ENCODE measurements at places on chromosomes 6 and 20.

DNA sequence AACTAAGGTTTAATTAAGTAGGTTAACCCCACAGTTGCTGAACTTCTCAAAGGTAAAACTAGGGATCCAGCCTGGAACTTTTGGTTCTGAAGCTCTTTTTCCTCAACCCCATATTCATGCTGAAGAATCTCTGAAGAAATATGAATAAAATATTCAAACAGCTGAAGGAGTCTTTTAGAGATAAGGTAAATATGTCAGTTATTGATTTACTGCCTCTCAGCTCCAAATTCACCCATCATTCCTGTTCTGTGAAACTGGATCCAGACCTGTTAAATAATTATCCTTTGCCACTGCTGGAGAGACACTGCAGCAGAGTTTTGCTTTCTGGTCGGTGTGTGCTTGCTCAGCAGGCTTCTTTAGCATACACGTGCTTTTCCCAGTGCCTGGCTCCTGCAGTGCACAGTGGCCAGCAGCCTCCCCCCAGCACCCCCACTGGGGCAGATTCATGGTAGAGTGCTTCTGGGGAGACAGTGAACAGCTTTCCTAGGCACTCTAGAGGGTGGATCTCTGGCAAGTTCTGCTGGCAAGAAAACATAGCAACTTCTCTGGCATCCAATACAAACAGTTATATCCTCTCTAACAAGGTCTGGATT, 62.0 kb upstream of the BCLAF1 start:
- no peak for DNase-seq

DNA sequence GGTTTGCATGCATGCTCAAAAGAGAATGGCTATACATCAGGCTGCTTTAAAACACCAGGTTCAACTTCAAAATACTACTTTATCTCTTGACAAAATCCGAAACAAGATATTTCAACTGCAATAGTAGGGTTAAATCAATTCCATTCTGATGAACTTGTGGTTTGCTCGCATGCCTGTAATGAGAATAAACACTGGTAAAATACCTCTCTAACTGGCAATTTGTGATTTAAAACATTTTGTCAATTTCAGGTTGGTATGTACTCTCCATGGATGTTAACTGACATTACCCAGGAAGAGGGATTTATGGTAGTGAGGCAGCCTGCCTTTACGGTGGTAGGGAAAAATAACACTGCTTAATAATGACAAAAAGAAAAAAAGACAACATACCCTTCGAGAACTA, 74.4 kb downstream of the MBOAT1 start:
- no peak for DNase-seq

GRCh38 chr20:7930343-7930742, 9.9 kb downstream of the HAO1 start:
- DNase-seq = no peak

DNA sequence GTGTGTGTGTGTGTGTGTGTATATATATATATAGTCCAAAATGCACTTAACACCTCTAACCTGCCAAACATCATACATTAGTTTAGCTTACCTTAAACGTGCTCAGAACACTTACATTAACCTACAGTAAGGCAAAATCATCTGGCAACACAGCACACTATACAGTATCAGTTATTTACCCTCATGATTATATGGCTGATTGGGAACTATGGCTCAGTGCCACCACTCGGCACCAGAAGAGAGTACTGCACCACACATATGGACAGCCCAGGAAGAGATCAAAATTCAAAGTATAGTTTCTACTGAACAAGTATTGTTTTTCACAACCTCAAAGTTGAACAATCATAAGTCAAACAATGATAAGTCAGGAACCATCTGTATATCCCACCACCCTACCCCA, 59.8 kb downstream of the FAXC start:
- no peak for DNase-seq

DNA sequence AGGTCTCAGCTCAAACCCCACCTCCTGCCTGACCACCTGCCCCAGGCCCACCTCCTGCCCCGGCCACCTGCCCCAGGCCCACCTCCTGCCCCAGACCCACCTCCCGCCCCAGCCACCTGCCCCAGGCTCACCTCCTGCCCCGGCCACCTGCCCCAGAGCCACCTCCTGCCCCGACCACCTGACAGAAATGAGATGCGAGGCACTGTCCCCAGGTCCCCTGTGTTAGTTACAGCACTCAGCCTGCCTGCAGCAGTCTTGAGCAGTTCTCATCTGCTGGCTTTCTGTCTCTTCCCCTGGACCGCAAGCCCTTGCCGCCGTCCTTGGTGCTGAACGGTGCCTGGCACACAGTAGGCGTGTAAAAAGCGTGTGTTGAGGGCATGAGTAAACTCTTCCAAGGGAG, 79.5 kb downstream of the CDH4 start:
- DNase-seq = no peak

- DNase-seq = no peak
Observed at GRCh38 chr20:60599381-60599780, 641.2 kb downstream of the CDH26 start.

DNA sequence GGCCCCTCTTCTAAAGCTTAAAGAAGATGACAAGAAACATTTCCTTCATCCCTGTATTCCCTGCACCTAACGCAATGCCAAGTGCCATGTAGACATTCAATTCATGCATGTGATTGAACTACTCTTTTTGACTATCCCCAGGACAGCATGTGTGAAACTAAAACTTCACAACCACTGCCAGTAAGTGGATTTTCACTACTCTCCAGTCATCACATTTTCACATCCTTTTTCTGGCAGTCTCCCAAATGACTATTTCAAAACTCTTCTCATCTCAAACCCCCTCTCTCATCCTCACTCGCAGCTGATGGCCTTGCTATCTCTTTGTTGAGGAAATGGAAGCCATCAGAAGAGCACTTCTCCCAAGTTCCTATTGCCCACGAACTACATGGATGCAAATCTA, 122.6 kb downstream of the OPRM1 start:
- no peak for DNase-seq

GRCh38 chr6:155248008-155249001, 15.5 kb upstream of the CLDN20 start:
- no peak for DNase-seq

GRCh38 chr20:57212534-57213276, 53.7 kb downstream of the BMP7 start:
- peak; percentile 86 for DNase-seq

DNA sequence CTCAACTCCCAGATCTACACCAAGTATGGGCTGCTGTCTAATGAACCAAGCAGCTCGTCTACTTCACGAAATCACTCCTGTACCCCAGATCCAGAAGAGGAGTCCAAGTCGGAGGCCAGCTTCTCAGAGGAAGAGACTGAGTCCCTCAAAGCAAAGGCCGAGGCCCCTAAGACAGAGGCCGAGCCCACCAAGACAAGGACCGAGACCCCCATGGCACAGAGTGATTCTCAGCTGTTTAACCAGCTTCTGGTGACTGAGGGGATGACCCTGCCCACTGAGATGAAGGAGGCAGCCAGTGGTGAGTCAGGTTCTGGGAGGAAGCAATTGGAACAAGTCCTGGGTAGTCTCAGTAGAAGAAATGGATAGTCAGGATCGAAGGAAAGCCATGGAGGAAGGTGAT, 5.8 kb downstream of the CUL9 start:
- no peak for DNase-seq

DNA sequence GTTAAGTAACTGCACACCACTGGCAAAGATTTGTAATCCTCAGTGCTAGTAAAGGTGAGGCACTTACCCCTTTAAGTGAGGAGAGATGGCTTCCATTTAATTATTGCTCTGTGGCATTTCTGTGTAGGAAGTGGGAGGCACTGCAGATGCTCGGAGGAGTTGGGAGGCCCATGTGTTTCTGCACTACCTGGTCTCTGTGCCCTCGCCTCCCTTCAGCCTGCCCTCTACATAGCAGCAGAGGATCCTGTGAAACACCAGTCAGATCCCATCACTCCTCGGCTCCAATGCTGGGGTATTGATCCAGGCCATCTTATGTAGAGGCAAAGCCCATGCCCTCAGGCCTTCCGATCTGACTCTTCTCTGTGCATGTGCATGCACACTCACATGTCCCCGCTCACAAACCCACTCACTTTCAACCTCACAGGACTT, 67.0 kb downstream of the SLX4IP start:
- no peak for DNase-seq

- no peak for DNase-seq
Observed at GRCh38 chr6:125748406-125749172, 843 bp upstream of the HEY2 start.

DNA sequence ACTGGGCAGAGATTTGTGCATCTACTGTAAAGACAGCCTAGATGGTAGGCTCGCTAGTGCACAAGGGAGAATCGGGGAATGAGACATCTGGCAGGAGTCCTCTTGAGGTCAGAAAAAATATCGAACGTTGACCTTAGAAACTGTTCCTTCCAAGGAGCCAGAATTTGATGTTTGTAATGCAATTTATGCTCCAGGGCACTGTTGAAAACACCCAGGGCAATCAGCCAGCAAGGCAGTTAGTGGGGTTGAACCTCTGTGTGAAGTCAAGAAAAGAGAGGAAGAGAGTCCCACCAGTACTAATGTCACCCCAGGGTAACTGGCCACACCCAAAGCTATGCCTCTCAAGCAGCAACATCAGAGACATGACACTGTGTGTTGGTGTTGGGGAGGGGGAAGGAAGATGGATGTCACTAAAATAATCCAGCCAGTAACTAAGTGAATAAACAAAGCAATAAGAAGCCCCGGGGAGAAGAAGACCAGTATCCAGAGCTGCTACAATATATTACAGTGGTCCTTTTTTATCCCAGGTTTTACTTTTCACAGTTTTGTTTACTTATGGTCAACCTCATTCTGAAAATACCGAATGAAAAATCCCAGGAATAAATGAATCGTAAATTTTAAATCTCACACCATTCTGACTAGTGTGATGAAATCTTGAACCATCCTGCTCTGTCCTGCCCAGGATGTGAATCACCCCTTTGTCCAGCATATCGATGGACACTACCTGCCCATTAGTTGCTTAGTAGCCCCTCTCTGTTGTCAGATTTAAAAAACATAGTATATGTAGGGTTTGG, 32.9 kb upstream of the PDE10A start:
- no peak for DNase-seq

DNA sequence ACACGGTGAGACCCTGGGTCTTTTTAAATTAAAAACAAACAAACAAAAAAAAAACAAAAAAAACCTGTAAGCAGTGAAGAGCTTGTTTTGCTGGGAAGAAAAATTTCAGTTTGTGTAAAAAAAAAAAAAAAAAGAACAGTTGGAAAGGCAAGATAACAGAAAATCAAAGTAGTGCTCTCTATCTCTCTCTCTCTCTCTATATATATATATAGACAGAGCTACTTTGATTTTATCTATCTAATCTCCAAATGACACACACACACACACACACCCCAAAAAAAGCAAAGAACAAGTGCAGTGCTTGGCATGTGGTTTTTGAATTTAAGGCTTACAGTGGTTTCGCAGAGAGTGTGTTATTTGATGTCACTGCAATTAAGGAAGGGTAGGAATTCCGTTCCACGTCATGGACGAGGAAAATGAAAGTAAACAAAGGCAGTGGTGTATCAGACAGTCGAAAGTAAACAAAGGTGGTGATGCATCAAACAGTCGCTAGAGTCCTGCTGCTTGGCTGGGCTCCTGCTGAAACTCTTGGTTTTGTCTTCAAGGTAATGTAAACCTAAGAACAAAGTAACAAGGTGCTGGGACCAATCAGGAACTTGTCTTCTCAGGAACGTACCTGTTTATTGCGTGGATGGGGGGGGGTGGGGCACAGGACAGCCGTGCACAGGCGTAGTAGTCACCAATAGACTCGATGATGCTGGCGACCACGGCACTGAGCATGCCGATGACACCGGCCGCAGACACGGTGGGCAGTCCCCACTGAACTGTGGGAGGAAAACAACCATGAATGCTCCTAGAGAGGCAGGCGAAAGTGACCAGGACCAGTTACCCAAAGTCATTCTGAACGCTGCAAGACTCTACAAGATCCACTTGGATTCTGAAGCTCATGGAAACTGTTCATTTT, 131.8 kb downstream of the SLC23A2 start:
- DNase-seq = no peak

DNA sequence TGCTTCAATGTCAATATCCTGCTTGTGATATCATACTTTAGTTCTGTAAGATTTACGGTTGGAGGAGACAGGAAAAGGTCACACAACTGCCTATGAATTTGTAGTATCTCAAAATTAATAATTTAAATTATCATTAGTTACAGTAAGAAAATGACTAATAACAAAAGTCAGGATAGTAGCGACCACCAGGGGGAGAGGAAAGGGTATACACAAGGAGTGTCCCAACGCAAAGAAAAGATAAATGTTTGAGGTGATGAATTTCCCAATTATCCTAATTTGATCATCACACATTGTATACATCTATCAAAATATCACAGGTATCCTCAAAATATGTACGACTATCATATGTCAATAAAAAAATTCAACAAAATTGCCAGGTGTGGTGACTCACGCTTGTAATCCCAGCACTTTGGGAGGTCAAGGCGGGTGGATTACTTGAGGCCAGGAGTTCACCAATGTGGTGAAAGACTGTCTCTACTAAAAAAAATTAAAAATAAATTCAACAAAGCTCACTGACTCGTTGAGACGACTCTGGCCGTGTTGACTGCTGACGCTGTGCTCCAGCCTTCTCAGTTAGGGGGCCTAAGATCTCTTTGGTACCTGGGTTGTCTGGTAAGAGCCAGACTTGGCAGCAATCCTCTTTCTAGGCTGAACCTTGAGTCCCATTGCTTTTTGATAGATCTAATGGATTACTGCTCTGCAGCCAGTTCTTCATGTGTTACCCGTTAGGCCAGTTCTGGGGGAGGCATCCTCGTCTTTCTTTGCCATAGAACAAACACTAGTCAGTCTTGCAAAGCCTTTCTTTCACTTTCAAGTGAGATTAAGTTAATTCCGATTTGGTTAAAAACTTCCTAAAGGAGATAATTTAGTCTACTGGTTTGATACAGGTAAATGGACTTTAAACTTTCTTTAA, 9.0 kb upstream of the OVOL2 start:
- DNase-seq = no peak

DNA sequence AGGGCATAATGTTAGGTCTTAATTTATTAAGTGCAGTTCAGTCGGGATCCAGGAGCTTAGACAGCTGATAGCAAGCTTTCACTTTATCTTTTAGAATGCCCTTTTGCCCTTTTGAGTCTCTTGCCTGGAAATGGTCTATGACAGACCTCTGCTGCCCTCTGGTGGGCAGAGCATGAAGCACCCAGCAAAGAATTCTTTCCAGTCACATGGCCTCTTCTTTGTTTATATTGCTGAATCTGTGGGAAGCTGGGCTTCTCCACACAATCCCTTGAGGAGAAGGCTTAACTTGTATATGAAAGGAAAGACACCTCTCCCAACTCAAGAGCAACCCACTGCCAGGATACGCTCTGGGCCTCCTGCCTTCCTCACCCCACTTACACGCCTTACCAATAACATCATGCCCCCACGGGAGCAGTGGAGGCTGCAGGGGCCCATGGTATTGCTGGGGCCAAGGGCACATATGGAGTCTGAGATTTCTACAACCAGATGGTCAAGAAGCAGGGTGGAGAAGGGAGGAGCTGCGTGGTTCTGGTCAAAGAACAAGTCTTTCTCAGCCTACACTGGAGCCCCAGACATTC, 20.4 kb downstream of the WFDC3 start:
- no peak for DNase-seq

- DNase-seq = no peak
Observed at GRCh38 chr6:126312013-126312665, 27.8 kb upstream of the CENPW start.
